Endothelial cell (in vitro differentiated cells): ENCODE measurements at places on chromosomes 3 and 15. TPM values are rescaled to one million over a fixed set of nuclear protein-coding genes. Genes with fewer than 3 reads are reported as not detected.
A peak's percentile ranks its signal among the peaks of the same experiment; 100 is the strongest.

- H3K4me1 ChIP-seq: no peaks in the 10 kb centered on the region
- H3K27me3 ChIP-seq: no peaks in the 10 kb centered on the region
- no peak for DNase-seq
- peaks cover 15% of the 10 kb centered on the region for H3K36me3 ChIP-seq
Measured at GRCh38 chr15:51874751-51875644, 45.5 kb downstream of the TMOD3 start.

- no peak overlapping the region for H3K27ac ChIP-seq
- no peak for DNase-seq
- no peaks in the 10 kb centered on the region for H3K4me1 ChIP-seq
- H3K27me3 ChIP-seq: no peaks in the 10 kb centered on the region
- no peak overlapping the region for H3K4me3 ChIP-seq
Measured at GRCh38 chr3:31614162-31614921, 81.6 kb downstream of the STT3B start.

GRCh38 chr15:66848686-66849392 is 146.8 kb downstream of the SMAD6 start:
- DNase-seq: no peak
- H3K4me3 ChIP-seq: no peak overlapping the region
- no peak overlapping the region for H3K27ac ChIP-seq
- no peaks in the 10 kb centered on the region for H3K36me3 ChIP-seq
- peaks cover 1% of the 10 kb centered on the region for H3K27me3 ChIP-seq

Gene CLRN1
- total RNA-seq: not detected

Gene AQP9
- total RNA-seq: not detected

GRCh38 chr3:159839561-159840379 is 148.9 kb upstream of the IL12A start:
- no peaks in the 10 kb centered on the region for H3K36me3 ChIP-seq
- peaks cover 50% of the 10 kb centered on the region for H3K4me1 ChIP-seq
- H3K27ac ChIP-seq: peak within 1 kb of the TSS; percentile 95

- peaks cover 25% of the 10 kb centered on the region for H3K4me1 ChIP-seq
- no peaks in the 10 kb centered on the region for H3K36me3 ChIP-seq
- H3K4me3 ChIP-seq: no peak overlapping the region
- H3K27me3 ChIP-seq: no peaks in the 10 kb centered on the region
Measured at GRCh38 chr3:28646435-28646834, 297.8 kb upstream of the AZI2 start.

Gene GOLGA8R
- 0.92 TPM for total RNA-seq

DNA sequence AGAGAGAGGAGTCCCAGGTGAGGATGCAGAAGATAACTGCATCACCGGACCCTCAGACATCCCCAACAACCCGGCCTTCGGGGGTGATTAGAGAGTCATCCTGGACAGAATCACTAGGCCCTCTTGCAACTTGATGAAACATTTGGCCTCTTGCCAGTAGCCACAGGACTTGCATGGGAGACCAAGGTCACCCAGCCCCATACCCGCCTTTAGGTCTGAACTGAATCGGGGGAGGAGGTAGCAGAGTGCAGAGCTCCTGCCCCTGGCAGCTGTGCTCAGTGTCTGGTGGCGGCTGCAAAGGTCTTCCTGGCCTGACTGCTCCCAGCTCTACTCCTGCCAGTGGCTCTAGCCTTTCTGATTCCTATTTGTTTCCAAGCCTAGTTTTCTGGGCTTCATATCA is 12.4 kb downstream of the PIF1 start:
- peaks cover 21% of the 10 kb centered on the region for H3K4me1 ChIP-seq
- H3K27me3 ChIP-seq: peaks cover 3% of the 10 kb centered on the region
- DNase-seq: no peak
- no peak overlapping the region for H3K4me3 ChIP-seq
- H3K27ac ChIP-seq: no peak overlapping the region
- no peaks in the 10 kb centered on the region for H3K36me3 ChIP-seq

Gene SCN11A
- total RNA-seq: 0.69 TPM

DNA sequence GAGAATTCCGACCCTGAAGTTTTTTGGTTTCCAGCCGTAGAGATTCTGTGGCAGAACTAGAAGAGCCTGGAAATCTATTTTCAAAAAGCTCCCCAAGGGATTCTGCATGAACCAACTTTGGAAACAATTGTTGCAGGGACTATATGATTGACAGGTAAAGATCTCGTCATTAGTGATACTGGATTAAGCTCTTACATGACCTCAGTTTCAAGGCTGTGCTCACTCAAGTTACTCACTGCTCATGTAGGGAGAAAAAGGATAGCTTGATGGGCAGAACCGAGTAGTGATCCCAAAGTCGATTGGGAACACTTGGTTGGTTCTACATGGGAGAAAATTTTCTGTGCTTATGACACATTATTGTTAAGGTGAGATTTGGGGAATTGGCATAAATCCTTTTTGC is 142.3 kb upstream of the RASGRP1 start:
- peaks cover 2% of the 10 kb centered on the region for H3K27me3 ChIP-seq
- no peak overlapping the region for H3K27ac ChIP-seq
- DNase-seq: no peak
- no peak overlapping the region for H3K4me3 ChIP-seq
- no peaks in the 10 kb centered on the region for H3K36me3 ChIP-seq

Gene CHDH
- total RNA-seq: 1.0 TPM

Gene SERPINI2
- not detected for total RNA-seq
